Activated T-cell treated with anti-CD3 and anti-CD28 coated beads, Interleukin-2, amount 50 U/mL, for 72 hours (primary cell): ENCODE measurements at places on chromosomes 5 and 9.

GRCh38 chr9:92666236-92666635 is 3.7 kb downstream of the IPPK start:
- DNase-seq = no peak

DNA sequence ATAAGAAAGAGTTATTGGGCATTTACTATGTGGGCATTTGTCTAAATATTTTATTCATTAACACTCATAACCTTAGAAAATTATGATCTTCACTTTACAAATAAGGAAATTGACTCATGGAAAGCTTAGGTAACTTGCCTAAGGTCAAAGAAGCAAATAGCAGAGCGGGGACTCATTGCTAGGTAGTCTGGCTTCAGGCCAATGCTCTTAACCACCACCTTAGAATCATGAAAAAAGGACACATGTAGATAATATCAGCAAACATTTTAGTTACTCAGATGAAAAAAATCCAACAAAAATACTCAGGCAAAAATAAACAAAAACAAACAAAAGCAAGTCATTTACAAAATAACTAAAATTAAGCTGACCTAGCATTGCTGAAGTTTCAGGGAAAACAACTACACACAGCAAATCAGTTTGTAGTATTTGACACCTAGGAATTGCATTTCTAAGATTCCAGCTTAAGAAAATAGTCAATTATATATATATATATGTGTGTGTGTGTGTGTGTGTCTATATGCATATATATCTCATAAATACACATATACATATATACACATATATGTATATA is 166.0 kb downstream of the HMHB1 start:
- no peak for DNase-seq

DNA sequence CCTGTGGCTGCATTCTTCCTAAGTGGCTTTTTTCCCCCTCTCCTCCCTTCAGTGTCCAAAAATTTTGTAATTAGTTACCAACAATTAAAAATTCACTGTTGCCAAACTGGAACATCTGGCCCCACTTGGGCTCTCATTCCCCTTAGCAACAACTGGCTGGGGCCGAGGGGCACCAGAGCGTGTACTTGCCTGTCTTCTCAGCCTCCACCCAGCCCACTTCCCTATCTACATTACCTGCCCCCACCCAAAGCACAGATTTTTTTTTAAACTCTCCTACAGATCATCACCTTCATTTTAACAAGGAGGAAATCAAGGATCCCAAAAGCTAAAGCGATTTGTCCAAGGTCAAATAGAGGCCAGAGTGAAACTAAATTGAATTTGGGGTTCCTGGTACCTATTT is 278.8 kb downstream of the EBF1 start:
- DNase-seq = no peak

DNA sequence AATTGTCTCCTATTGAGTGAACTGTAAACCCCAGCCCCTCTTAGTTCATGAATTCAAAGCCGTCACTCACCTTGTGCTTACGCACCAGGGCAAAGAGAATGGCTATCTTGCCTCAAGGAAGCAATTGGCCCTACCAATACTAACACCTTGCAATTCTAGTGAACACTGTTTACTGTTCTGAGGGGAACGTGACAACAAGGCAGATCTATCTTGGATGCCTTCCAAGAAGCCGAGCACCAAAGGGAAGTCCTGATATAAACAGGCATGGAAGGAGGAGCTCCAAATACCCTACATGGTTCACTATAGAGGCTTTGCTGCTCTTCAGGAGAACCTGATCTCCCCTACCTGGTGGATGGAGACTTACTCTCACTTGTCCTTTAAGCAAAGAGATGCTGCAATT is 1.7 kb upstream of the PLPPR1 start:
- DNase-seq = no peak

GRCh38 chr5:91076138-91076537 is 307.0 kb downstream of the ARRDC3 start:
- DNase-seq = no peak

DNA sequence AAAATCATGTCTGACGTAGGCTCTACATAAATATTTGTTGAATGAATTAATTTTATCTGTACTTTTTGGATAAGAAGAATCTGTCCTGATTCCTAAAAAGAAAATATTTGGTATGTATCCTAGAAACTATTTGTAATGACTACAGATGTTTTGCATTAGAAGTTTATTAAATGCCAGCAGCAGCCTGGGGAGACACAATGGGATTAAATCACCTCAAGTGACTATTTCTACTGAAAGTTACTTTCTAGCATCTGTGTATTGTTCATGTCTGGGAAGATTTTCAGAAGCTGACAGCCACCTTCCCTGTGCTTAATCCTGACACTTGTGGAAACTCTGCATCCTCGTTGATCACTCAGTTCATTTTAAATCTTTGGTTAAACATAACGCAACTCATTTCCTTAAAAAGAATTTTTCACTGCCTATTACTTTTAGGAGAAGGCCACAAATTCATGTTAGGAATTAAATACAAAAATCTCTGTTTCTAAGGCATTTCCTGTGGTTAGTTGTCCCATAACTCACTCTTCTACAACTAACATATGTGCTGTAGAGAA is 209.3 kb upstream of the PPP1R2B start:
- no peak for DNase-seq

DNA sequence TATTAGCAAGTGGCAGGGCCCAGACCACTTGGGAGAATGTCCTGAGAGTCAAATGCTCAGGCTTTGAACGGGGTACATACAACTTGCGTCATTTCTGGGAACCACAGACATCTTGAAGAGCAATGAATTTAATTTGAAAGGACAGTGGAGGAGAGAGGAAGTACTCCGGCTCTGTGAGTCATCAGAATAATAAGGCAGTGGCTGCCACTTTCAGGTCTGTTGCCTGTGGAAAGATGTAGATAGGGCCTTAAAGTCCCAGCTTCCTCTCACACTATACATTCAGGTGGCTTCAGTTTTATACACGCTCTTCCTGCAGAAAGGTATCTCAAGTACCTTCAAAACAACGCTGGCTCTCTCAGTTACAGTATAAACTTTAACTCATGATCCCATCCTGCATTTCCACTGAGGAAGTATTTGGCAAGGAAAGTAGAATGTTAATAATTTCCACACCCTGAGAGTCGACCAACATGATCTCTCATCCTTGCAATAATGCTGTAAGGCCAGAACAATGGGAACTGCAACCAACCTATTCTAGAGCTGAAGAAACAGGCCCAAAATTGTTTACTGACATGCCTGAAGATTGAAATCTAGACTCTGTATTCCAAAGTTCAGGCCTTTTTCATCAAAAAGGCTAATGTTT is 6.8 kb upstream of the PRUNE2 start:
- DNase-seq = no peak

DNA sequence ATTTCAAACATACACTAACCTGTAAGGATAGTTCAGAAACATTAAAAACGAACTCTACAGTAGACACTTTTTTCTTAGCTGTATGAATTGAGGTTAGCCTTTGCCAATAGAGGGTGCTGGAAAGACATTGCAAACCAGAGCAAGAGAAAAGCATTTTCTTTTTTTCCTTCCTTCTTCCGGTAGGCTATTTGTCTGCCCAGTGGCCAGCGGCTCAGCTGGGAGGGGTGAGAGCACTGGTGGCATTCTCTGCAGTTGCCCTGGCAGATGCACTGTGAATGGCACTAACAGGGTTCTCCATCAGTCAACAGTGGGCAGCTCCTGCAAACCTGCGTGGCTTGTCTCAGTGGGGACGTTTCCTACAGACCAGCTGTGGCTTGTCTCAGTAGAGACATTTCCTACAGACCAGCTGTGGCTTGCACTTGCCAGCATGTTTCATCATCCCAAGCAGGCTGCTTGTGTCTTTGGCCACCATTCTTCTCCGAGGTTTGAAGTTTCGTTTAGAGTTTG is 984.5 kb upstream of the CDH18 start:
- no peak for DNase-seq

- no peak for DNase-seq
Observed at GRCh38 chr9:13717322-13718054, 438.0 kb upstream of the MPDZ start.

DNA sequence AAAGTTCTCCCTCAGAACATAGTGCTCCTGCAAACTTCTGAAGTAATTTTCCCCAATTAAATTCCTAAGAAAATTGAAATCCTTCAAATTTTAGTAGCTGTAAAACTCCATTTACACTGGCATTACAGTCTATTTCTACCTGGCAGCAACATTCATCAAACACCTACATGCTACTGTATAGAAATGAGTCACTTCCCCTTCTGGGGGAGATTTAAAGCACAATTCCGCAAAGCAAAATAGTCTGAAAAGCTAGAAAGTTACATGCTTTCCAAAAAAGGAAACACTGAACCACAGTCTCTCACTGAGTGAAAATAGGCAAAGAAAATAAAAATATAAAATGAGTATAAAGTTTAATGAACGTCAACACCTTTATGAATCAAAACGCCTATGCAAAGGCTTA is 43.3 kb downstream of the MCTP1 start:
- DNase-seq = no peak

- no peak for DNase-seq
Observed at GRCh38 chr5:171931163-171931562, 75.3 kb downstream of the FBXW11 start.

- DNase-seq = no peak
Observed at GRCh38 chr5:19497229-19497815, 490.7 kb downstream of the CDH18 start.

DNA sequence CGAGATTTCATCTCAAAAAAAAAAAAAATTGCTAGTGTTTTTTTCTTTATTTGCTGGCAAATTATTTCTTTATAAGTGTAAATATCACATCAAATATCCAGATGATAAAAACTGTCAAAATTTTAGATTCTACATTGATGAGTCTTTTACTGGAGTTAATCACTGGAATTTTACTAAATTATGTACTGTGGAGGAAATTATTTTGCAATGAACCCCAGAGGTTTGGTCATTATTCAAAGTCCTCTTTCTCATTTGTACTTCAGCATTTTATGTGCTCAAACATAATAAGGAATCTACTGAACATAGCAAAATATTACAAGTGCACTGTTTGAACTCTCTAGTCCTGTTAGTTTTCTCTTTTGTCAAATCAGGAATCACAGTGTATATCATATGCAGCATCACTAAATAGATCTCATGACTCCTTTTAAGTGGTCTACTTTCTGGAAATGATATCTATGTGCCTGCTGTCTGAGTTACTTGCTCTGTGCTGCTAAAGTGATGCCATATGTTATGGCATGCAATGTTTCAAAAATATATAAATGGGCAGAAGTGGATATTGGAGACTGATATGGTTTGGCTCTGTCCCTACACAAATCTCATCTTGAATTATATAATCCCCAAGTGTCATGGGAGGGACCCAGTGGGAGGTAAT is 18.0 kb downstream of the OTULINL start:
- DNase-seq = no peak

DNA sequence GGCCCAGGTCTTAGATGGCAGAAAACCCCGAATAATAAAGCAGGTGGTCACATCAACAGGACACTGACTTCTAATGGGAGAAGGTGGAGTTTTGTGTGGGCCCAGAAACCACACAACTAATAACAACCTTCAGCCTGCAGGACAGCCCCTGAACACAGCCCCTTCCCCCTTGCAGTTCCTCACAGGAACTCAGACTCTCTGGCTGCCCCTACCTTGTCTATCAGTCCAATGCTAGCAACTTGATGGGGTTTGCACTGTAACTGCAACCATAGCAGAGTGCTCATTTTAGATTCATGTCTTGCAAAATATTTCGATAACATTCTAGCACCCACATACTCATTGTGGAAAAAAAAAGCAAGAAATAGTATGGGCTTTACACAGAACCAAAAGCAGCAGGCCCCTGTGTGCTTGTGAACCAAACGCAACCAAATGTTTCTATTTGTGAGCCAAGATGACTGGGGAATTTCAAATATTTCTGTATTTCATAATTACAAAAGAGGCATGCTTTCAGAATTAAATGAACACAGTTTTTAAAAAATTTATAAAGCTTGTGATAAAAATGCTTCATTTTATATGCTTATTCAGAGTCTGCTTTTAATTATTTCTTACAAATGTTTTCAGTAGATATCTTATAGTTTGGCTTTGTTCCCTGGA is 62.7 kb upstream of the PDE4D start:
- no peak for DNase-seq

DNA sequence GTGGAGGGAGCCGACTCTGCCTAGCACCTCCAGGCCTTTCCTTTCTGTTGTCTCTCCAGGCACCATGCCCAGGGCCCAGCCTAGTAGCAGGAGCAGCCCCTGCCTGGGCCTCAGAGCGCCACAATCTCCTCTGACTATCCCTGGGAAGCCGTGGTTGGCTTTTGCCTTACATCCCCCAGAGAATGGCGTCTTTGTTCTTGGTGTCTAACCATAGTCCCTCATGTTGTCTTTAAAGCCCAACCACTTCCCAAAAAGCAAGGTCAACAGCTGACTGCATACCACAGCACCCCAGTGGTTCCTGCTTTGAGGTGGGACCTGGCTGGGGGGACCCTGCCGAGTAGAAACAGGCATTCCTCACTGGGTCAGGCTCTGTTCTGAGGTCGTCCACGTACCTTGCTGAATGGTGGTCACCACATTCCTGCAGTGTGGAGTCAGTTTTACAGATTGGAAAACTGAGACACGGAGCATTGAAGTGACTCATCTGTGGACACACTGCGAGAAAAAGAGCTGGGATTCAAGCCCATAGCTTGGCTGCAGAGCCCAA is 13.7 kb upstream of the CERCAM start:
- no peak for DNase-seq

GRCh38 chr9:77714077-77714549 is 66.0 kb upstream of the GNA14 start:
- no peak for DNase-seq

DNA sequence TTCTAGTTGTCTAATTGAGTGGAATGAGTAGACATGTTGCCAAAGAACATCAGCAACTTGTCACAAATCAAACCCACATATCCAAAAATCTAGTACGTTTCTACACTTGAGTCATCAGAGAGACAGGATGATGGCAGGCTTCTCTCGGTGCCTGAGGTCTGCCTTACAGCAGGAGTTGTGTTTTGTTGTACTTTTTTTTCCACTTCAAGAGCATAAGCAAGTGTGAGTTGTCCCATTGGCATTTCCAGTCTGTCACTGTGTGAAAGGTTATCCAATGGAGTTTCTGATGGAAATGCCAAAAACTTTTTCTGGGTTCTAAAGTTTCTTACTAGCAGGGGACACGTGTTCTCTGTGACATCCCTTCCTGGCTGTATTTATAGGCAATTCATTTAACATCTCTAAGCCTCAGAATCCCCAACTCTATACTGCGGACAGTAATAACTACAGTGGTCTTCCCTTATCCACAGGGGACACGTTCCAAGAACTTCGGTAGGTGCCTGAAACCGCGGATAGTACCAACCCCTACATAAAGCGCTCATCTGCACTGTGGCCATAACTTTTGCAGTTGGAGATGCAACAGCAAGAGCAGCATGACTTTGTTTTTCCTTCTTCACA is 246.5 kb downstream of the SYK start:
- peak; percentile 65 for DNase-seq

GRCh38 chr5:122062205-122062604 is 15.9 kb downstream of the LOX start:
- DNase-seq = no peak

- DNase-seq = no peak
Observed at GRCh38 chr5:179766726-179767455, 26.9 kb upstream of the LTC4S start.

DNA sequence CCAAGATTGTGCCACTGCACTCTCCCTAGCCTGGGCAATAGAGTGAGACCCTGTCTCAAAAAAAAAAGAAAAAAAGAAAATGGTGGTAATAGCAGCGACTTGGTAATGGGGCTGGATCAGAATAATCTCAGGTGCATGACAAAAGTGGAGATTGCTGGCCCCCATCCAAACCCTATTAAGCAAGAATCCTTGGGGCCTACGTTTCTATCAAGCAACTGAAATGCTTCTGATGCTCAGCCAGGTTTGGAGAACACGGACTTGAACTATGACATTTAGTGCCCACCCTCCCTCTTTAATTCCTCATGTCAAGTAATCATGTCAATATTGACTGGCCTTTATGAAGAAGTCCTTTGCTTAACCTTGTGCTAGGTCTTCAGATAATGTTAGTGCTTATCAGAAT is 6.6 kb downstream of the C5orf52 start:
- DNase-seq = no peak
